ENCODE measurements at places on chromosomes 7 and 10.

- DNase-seq = peak; percentile 90
Measured at GRCh38 chr7:149771720-149772240, 1.6 kb downstream of the ZNF467 start.

DNA sequence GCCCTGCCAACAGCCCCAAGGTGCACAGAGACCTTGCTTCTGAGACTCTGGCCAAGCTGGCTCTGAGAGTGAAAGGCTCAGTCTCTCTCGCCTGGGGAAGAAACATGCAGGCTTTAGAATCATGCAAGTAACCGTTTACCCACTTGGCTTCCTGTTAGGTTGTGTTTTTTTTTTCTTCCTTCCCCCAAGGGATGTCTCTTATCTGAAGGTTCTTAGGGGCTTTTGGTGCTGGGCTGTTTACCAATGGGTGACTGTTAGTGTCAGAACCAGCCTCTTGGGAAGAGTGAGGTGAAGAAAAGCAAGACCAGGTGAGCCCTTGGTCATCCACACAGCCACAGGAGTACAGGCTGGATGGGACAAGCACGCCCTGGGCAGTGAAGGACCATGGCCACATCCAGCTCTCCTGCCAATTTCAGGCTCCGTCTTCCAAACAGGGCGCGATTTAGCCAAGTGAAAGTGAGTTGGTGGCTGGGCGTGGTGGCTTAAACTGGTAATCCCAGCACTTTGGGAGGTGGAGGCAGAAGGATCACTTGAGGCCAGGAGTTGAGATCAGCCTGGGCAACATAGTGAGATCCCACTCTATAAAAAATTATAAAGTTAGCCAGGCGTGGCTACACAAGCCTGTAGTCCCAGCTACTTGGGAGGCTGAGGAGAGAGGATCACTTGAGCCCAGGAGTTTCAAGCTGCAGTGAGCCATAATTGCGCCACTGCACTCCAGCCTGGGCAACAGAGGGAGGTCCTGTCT is 76.3 kb upstream of the CUX1 start:
- DNase-seq = peak; percentile 83

GRCh38 chr7:101411508-101411874 is 48.8 kb downstream of the COL26A1 start:
- no peak for DNase-seq

DNA sequence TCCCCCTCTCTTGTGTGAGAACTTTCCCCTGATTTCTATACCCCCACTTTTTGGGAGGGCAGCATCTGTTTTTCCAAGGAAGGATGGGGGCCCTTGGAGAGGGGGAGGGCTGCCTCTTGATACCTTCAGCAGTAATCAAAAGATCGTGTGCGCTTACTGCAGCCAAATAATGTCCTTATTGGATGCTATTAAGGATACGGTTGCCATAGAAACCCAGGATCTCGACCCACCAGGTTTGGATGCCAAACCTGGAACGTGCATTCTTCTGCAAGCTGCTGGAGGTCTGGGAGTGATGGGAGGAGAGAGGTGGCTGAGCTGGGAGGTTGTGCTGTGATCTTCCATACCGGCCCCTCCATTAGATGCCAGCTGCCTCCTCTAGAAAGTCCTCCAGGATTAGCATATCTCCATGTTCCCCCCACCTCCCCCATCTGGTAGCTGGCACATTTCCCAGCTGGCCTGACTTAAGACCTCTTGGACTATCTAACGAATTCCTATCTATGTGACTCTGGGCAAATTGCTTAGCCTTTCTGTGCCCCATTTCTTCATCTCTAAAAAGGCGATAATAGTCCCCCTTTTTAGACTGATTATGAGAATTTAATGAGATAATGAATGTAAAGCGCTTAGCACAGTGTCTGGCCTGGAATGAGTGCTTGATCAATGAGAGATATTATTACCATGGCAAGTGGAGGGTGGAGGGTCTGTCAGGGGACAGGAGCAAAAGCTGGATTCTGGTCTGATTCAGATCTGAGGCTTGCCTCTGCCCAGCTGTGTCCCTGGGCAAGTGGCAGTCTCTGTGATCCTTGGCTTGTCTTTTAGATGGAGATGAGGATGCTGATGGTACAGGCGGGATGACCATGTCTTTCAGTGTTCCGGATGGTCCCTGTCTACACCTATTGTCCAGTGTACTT is 78.5 kb upstream of the PCBD1 start:
- DNase-seq = no peak

GRCh38 chr10:70523057-70523456 is 44.5 kb downstream of the PALD1 start:
- DNase-seq = no peak

DNA sequence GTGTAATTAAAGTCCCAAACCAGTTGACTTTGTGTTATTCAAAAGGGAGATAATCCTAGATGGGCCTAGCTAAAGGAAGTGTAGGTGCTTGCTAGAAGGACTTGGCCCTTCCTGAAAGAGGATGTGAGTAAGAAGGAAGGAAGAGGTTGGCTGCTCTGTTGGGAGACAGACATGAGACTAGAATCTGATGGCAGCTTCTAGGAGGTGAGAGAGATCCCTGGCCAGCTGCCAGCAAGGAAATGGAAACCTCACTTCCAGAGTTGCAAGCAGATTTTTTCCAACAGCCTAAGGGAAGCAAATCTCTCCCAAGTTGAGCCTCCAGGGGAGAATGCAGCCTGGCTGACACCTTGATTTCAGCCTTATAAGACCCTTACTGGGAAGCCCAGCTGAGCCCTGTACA is 368.4 kb upstream of the ZMIZ1 start:
- DNase-seq = no peak

DNA sequence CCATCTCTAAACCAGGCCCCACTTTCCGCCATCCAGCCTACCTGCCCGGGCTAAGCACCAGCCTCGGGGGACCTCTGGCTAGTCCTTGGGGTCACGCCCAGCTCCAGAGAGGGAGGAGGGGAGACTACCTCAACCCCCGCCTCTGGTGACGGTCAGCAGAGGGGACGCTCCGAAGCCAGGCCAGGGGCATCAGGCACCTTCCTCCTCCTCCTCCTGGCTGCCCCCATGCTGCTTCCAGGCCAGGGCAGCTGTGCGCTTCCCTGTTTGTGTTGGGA is 4.0 kb upstream of the SMARCD3 start:
- no peak for DNase-seq

DNA sequence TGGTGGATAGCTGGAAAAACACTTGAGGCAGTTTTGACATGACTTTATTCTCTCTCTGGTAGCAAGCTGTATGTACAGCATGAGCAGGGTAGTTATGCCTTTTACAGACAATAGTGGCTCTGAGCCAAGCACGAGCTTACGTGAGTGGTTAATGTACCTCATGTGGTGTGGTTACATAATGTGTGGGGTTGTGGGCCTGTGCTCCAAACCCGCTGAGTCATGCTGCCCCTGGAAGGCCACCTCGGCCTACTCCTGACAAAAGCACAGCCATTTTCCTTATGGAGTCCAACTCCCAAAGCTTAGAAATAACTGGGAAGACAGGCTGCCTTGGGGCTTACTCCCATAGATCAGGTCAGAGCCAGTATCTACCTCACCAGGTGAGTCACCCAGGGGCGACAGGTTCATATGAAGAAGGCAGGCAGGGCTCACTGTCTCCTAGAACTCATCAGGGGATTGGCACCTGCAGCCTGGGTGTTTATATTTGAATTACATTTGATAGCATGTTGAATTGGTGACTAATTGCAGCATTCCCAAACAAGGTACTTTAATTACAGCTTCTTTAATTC is 404.5 kb downstream of the ADRA2A start:
- DNase-seq = peak; percentile 5

GRCh38 chr7:131723926-131724325 is 167.5 kb upstream of the PODXL start:
- DNase-seq = no peak

DNA sequence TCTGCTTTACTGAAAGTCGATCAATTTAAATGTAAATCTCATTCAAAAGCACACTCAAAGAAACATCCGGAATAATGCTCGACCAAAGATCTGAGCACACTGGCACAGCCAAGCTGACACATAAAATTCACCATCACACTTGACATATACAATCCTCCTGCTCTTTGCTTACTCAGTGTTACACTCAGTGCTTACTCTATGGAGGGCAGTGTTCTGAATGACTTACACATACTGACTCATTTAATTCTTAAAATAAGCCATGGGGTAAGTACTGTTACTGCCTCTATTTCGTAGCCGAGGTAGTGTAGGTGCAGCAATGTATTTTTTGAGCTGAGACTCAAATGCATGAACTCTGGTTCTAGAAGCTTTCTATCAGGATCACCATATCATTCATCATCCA is 421.5 kb upstream of the LRRN3 start:
- no peak for DNase-seq

DNA sequence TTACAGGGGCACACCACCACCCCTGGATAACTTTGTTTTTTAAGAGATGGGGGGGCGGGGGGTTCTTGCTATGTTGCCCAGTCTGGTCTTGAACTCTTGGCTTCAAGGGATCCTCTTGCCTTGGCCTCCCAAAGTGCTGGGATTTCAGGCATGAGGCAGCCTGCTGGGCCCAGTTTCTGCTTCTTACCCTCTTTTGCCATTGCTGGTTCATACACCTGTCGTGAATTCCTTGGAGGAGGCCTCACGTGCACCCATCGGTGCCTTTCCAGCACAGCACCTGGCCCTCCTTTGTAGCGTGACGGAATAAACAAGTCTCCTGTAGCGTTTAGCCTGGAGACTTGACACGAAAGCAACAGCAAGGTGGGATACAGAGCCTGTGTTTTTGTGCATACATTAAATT is 75.5 kb downstream of the CARD11 start:
- no peak for DNase-seq

GRCh38 chr10:113133497-113134115 is 183.6 kb downstream of the TCF7L2 start:
- no peak for DNase-seq

GRCh38 chr7:97226541-97226940 is 109.0 kb downstream of the SDHAF3 start:
- no peak for DNase-seq

DNA sequence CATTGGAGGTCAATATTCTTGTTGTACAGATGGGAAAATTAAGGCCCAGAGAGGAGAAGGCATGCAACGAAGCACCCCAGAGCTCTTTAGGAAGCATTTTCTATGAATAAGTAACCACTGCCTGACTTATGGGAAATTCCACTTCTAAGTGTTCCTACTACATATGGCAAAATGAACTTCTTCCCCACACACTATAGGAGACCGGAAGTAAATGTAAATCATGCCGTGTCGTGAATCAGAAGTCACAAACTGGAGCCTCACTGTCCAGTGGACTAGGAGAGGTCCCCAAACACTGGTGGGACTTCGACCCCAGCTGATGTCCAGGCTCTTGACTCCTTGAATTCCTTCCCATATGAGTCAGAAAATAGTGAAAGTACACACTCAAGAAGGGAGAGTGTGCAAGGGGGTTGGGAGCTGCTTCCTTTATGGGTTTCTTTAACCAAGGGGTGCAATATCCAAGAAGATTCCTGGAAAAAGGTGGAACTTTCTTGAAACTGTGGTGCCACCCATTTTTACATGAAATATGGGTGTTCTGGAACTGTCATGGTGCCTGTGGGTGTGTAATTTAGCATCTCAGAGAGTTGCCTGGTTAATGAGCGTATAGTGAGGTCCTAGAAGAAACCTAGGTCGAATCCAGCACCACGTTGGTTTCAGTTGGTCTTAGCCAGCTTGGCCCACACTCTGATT is 6.7 kb downstream of the RASSF4 start:
- no peak for DNase-seq

DNA sequence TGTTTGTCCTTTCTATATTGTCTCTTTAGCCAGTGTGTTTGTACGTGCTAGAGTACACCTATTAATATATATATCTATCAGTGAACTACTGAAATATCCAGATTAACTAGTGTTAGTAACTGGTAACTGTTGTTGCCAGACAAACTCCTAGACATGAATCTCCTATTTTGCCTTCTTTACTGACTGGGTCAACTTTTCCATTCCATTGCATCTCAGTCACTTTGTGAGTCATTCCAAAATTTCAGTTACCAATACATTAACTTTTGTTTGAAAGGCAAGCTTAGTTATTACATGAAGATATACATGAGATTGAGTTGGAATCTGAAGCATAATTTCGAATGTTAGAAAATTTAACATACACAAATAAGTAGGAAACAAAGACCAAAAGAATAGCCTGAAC is 51.4 kb downstream of the BTAF1 start:
- no peak for DNase-seq

- no peak for DNase-seq
Measured at GRCh38 chr10:123570051-123570897, 95.9 kb upstream of the GPR26 start.

DNA sequence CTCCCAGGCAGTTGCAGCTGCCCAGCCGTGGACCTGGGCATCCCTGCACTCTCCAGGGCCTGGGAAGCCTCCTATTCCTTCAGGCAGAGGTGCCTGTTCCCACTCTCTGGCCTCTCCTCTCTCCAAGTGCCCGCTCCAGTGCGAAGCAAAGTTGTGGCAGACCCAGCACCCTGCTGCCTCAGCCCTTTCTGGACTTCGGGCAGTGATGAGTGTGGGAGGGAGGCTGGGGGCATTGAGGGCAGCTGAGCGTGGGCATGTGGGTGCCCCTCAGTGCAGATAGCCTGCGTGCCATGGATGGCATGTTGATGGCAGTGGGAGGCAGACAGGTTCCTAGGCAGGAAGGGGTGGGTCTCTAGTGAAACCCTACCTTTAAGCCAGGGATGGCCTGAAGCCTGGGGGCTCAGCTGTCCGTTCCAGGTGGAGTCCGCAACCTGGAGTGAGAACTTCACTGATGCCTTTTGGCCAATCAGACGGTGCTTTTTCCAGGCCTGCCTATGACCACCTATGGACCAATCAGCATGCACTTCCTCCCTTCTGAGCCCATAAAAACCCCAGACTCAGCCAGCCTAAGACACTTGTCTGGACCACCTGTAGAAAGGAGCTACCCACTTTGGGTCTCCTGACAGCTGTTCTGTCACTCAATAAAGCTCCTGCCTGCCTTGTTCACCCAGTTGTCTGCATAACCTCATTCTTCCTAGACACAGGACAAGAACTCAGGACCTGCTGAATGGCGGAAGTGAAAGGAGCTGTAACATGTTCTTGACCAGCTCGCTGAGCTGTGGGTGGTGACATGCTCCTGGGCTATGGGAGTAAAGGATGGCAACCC is 26.1 kb downstream of the SVIL start:
- DNase-seq = no peak

GRCh38 chr7:133854739-133855138 is 272.4 kb upstream of the LRGUK start:
- no peak for DNase-seq

- no peak for DNase-seq
Measured at GRCh38 chr7:117873310-117874190, at the start of gene CTTNBP2. CTTNBP2 (minus strand) TSS chr7:117873441; CDS start chr7:117873415, 26 bp downstream.

GRCh38 chr10:80164596-80164995 is 32.1 kb downstream of the PLAC9 start:
- DNase-seq = no peak

Data from DND-41 (cell line).